ENCODE measurements at places on chromosomes 1 and 21. TPM values are rescaled to one million over a fixed set of nuclear protein-coding genes. Genes with fewer than 3 reads are reported as not detected.

GRCh38 chr1:237478842-237479241, 411.9 kb downstream of the ZP4 start:
- no peak for DNase-seq

GRCh38 chr1:93576346-93576745, 105.3 kb downstream of the BCAR3 start:
- no peak for DNase-seq

- no peak for DNase-seq
Observed at GRCh38 chr1:244887281-244887680, 22.9 kb upstream of the HNRNPU start.

The ESRRG gene
- total RNA-seq: 6.9 TPM

The OLFML3 gene
- total RNA-seq: 22.5 TPM

- no peak for DNase-seq
Observed at GRCh38 chr1:181062836-181063428, 25.6 kb upstream of the IER5 start.

DNA sequence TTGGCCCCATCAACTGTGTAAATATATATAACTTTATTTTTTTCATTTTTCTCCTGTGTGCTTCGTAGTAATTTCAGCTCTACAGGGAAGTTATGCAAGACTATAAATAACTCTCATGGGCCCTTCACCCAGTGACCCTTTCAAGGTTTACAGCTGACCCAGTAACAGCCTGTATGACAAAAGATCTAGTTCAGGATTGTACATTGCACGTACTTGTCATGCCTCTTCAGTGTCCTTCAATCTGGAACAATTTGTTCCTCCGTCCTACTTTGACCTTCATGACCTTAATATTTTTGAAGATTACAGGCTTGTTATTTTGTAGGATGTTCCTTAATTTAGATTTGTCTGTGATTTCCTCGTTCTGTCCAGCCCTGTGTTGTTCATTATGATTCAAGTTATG, 40.5 kb downstream of the BRINP2 start:
- no peak for DNase-seq

- DNase-seq: no peak
Observed at GRCh38 chr1:3185896-3186525, 117.0 kb downstream of the PRDM16 start.

DNA sequence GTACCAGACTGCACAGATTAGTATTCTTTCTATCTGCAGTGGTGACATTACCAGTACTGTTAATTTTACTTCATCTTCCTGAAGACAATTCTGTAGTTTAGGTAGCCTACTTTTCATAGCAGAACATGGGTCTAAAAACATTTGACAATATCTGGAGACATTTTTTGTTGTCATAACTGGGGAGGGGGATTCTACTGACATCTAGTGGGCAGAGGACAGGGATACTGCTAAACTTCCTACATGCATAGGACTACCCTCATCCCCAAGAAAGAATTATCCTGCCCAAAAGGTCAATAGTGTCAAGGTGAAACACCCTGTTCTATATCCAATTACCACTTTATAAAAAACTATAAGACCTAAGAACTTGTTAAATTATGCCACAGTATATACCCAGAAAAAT, 3.4 kb upstream of the ARHGAP29 start:
- no peak for DNase-seq

DNA sequence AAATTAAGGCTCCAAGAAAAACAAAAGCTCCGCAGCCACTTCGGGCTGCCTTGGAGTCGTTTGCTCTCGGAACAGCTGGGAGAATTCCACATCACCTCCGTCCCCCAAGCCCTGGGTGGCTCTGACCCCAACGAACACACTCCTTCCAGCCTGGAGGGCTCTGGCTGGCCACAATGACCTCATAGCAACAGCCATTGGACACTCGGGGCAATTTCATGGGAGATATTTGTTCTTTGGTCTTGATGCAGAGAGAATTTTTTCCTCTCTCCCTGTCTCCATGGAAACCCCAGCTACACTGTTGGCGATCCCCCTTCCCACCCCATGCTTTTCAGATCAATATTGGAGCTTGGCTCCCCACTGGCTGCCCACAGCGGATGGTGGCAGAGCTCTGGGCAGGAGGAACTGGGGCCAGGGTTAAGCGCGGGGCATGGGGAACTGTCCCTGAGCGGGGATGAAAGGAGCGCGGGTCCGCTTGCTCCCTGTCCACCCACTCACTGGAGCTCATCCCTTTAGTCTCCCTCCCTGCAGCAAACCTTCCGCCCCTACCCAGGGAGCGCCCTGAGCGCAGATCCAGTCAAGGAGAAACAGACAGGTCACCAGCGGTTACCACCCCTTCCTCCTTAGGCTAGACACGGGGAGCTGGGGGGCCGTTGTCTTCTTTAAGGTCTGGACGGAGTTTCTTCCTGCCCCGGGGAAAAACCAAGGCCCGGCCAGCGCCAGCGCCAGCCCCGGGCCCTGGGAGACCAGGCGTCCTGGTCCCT, 1.2 kb downstream of the WNT4 start:
- no peak for DNase-seq

DNA sequence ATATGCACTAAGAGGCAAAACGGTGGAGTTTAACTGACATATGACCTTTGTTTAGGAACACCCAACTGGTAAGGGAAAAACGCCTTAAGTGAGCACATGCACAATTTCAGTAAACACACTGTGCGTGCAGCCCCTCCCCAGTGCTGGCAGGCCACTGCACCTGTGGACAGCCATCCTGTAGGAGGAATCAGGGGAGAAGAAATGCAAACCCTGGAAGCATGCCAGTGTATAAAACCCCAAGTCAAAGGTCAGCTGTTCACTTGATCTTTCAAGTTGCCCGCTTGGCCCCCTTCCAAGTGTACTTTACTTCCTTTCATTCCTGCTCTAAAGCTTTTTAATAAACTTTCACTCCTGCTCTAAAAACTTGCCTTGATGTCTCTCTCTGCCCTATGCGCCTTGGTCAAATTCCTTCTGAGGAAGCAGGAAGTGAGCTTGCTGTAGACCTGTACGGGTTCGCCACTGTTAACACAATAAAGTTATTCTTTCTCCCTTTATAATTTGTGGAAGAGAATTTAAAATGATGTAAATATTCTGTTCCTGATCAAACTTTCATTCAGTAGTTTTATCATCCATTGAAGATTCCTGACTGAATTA, 31.8 kb downstream of the USP25 start:
- DNase-seq: no peak

- DNase-seq: no peak
Observed at GRCh38 chr1:41810446-41810845, 108.3 kb downstream of the HIVEP3 start.

DNA sequence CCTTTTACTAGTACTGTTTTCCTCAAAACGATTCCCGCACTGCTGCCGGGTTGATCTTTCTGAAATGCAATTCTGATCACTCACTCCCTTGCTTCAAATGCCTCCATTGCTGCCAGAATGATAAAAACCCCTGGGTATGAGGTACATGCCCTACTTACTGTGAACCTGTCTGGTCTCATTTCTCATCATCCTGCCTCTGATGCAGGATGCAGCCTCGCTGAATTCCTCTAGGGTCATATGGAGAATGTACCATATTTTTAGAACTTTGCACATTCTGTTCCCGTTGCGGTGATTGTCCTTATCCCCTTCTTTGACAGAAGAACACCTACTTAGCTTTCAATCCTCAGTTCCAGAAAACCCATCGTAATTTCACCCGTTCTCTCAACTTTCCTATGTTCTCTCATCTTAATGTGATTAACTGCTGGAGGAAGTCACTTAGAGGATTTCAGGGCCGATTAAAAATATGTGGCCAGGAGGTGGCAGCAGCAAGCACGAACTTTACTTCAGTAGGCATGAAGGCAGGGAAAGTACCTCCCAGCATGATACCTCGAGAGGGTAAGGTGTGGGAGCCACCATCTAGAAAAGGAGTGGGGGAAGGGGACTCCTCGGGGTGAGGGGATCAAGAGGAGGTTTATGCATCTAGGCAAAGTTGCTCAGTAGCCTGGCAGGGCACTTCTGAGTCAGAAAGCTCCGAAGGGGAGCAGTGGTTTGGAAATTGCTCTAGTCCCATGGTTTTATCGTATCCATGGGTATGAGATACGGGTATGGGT, 361.5 kb upstream of the ZP4 start:
- DNase-seq: peak; percentile 46
